ENCODE measurements at places on chromosomes 3 and 15.
A peak's percentile ranks its signal among the peaks of the same experiment; 100 is the strongest.

- DNase-seq = no peak
These were observed 99.9 kb downstream of the SLCO3A1 start for GRCh38 chr15:91953432-91953831.

DNA sequence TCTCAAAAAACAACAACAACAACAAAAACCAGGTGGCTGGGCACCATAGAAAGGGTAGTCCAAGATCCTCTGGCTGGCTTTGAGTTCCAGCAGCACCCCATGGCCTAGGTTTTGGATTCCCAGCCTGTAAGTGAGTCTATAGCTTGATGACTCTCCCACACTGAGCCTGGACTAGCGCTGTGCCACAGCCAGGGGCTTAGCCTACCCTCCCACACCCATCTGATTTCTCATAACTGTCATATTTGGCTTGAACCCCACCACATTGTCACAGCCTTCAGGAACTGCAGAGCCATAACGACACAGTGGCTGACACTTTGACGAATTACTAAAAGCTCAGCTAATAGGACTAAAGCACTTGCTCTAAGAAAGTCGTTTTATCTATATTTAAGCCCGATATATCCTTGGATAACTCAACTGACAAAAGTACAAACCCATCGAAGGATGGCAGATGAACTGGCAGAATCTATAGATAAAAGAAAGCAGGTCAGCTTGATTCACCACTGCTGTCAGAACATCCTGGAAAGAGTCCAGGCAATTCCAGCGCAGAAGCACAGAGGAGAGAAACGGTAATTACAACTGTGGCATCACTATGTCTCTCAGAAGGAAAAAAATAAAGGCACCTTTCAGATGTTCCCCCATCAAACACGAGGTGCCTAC lies 62.1 kb downstream of the HOMER2 start:
- peak; percentile 34 for DNase-seq

DNA sequence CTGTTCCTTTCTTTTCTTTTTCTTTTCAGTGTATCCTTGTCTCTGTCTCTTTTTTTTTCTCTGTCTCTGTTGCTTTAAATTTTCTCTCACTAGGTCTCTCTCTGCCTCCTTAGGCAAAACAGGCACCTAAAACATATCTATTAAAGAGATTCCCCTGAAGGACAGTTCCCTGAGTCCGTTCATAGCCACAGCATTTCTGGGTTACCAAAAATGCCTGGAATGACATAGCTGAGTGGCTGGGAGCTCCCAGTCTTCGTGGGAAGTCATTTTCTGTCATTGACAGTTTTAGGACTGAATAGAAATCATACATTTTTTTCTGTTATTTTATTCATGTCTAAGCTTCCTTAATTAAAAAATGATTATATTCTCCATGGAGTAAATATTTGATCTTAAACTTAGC lies 323.8 kb upstream of the AZI2 start:
- DNase-seq = no peak

- no peak for DNase-seq
These were observed 184.6 kb downstream of the GOLGA6L6 start for GRCh38 chr15:20356911-20357480.

- DNase-seq = no peak
These were observed 59.1 kb downstream of the CORO2B start for GRCh38 chr15:68637767-68638404.

GRCh38 chr3:127307112-127307835 lies 19.4 kb upstream of the PRR20G start:
- DNase-seq = no peak

GRCh38 chr15:60635507-60636352 lies 156.8 kb upstream of the ICE2 start:
- DNase-seq = peak; percentile 6

DNA sequence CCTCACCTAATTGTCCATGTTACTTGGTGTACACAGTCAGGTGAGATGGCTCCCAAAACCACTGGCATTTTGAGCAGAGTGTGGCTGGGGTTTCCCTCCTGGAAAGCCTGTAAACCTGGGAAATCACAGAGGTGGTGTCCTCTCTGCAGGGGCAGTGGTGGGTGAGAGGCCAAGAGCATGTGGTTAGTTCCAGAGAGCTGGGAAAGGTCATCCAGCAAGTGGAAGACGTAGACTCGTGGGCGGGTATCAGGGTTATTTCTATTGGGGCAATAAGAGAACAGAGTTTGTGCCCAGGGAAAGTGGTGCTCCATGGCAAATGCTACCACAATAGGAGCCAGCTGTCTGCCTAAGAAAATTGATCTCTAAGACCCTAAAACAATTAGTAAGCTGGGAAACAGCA lies 44.6 kb upstream of the LIMD1 start:
- DNase-seq = no peak

DNA sequence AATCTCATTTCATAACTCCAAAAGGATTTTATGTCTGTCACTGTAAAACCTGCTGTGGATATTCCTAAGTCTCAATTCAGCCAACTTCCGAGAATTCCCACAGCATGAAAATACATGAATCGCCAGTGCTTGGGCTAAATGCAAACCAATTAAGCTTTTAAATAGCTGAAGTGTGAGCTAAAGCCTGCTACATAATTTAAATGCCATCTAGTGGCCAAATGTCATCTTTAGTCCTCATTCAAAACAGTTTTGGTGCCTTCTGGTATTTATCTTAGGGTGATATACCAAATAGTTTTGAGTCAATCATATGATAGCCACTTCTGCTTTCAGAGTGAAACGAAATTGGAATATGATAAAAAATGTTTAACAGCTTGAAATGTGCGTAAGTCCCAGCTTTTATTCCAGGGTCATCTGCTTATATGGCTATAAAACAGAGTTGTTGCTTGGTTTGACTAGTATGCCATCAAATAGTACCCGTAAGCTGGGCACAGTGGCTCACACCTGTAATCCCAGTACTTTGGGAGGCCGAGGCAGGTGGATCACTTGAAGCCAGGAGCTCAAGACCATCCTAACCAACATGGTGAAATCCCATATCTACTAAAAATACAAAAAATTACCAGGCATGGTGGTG lies 41.8 kb upstream of the CCNL1 start:
- DNase-seq = peak; percentile 56

- DNase-seq = no peak
These were observed 12.4 kb upstream of the CD47 start for GRCh38 chr3:108103040-108103751.

Data from KBM-7 (cell line).